ENCODE measurements at places on chromosomes 3 and 15.

- no peak for DNase-seq
Measured at GRCh38 chr3:184237211-184237610, 7.8 kb downstream of the VWA5B2 start.

DNA sequence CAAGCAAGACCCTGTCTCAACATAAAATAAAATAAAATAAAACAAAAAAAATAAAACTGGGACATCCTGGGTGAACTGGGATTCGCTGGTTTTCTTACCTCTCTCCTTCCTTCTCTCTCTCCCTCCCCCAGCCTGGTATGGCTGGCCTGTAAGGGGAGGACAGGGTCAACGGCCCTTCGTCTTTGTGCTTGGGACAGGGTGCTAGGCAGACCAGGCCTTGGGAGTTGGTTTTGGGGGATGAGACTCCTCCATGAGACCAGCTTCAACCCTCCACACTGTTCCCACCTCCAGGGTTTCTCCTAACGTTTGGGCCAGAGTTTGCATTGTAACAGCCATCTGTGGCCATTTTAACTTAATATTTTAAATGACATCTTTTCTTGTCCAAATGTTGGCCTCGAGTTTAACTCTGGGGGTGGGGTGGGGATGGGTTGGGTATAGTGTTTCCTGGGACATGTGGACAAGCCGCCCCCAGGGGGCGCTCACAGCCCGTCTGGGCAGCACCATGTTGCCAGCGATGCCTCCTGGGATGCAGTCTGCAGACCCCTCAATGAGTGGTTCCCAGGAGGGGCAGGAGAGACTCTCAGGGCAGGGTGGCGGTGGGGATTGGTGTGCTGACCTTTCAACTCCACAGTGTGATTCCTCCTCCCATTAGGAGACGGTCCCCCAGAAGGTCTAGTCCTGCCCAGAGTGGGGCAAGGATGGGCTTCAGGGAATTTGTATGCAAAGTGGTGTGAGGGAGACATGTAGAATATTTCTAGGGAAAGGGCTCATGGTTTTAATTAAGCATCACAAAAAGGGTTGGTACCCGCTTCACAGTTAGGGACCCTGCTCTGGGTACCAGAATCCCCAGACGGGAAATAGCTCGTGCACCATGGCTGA lies 37.7 kb upstream of the LCTL start:
- peak; percentile 86 for DNase-seq

- no peak for DNase-seq
Measured at GRCh38 chr3:183577346-183577745, 21.8 kb upstream of the KLHL6 start.

- peak; percentile 5 for DNase-seq
Measured at GRCh38 chr3:152051501-152052404, 178.3 kb downstream of the SUCNR1 start.

DNA sequence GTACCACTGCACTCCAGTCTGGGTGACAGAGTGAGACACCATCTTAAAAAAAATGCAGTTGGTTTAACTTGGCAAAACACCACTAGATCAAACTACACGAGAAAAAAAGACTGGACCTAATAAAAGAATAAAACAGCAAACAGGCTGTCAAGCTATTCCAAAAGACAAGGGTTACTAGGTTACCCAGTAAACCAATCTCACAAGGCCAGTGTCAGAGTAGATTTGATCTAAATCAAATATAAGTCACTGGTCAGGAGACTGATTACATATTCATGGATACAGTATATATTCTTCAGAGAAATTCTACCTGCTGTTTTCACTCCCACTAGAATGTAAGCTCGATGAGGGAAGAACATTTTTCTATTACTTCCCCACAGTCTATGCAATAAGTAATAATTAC lies 2.5 kb upstream of the GANC start:
- DNase-seq: no peak

DNA sequence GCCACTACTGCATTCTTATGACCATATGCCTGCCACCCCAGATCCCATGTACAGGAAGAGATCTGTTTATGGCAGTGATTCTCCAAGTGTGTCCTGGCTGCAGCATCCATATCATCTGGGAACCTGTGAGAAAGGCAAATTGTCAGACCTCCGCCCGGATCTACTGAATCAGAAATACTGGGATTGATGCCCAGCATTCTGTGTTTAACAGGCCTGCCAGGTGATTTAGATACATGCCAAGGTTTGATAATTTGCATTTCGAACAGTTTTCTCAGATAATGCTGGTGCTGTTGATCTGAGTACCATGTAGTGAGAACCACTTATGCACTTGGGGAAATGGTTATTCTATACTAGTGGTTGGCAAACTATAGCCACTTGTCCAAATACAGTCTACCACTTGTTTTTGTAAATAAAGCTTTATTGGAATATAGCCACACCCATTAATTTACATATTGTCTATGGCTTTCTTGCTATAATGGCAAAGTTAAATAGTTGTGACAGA lies 165.4 kb downstream of the SSR3 start:
- no peak for DNase-seq

DNA sequence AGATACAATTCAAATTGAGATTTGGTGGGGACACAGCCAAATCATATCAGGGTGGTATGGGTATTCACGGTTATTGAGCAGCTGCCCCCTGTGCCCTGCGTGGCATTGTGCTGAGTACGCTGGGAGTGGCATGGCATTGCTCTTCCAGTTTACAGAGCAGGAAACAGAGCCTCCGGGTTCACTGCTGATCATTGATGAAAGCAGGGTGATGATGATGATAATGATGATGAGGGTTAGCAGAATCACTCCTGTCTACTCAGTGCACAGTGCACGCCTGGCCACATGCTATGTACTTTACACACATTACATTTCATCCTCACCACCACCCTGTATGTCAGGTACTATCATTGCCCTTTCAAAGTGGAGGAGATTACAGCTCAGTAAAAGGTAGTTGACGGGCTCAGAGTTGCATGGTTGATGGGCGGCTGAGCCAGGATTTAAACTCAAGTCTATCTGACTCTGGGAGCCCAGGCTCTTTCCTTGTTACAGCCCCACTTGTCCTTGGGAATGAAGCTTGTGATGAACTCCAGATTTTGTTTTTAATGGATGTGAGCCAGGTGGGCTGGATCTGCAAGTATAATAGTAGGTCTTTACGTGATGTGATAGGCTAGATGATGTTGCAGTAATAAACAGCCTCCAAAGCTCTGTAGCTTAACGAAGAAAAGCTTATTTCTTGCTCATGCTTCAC lies 87.6 kb upstream of the MYZAP start:
- no peak for DNase-seq

GRCh38 chr15:101123222-101123910 lies 128.5 kb downstream of the CHSY1 start:
- DNase-seq: peak; percentile 42

DNA sequence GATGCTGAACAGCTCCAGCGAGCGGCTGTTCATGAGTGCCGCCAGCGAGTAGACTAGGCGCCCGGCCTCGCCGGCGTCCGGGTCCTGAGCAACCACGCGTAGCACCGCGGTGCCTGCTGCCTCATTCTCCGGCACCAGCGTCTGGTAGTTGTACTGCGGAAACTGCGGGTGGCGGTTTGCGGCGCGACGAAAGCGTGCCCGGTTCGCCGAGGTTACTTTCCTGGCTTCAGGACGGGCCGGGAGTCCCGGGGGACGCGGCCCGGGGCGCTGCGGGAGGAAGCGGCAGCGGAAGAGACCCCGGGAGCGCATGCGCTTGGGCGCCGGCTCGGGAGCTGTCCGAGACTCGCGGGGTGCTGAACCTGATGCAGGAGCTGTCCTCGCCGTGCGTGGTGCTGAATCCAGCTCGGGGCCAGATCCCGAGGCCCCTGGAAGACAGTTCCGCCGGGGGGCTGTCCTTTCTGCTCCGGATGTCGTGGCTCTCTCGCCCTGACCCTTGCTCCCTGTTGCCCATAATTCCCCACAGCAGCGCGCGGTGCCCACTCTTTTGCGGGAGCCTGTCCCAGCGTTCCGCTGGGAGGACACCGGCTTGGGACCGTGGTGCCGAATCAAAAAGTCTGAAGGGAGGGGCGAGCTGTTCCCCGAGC lies 1.1 kb downstream of the CELSR3 start:
- peak; percentile 81 for DNase-seq

- no peak for DNase-seq
Measured at GRCh38 chr3:161369531-161369930, 1.8 kb downstream of the SPTSSB start.

GRCh38 chr3:38717355-38718240 lies 68.1 kb upstream of the SCN5A start:
- DNase-seq: peak; percentile 86

GRCh38 chr15:71290881-71291635 lies 175.8 kb downstream of the THSD4 start:
- DNase-seq: no peak

DNA sequence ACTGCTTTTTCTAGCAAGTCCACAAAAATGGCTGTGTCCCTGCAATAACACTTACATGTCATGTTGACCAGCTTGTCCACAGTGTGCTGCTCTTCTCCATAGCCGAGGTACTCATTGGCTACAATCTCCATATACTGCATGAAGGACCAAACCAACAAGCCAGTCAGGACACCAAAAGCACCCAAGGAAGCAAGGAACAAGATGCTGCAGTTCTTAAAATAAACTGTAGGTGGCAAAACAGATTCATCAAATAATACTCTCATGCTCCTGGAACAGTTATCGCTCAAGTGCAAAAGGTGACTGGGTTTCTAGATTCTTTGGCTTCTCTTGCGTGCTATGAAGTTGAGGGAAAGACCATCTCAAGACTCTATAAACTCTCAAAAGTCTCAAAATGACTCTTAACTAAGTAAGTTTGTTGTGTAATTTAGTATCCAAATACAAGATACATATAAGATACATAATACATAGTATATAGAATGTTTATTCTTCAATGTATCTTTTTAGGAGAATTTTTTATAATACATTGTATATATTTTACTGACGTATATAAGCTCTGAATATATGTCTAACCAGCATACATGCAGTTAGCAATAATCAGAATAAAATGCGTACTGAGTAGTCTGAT lies 57.0 kb downstream of the NEK10 start:
- peak; percentile 85 for DNase-seq

- DNase-seq: peak; percentile 68
Measured at GRCh38 chr3:197847866-197848401, 56.9 kb downstream of the LRCH3 start.

DNA sequence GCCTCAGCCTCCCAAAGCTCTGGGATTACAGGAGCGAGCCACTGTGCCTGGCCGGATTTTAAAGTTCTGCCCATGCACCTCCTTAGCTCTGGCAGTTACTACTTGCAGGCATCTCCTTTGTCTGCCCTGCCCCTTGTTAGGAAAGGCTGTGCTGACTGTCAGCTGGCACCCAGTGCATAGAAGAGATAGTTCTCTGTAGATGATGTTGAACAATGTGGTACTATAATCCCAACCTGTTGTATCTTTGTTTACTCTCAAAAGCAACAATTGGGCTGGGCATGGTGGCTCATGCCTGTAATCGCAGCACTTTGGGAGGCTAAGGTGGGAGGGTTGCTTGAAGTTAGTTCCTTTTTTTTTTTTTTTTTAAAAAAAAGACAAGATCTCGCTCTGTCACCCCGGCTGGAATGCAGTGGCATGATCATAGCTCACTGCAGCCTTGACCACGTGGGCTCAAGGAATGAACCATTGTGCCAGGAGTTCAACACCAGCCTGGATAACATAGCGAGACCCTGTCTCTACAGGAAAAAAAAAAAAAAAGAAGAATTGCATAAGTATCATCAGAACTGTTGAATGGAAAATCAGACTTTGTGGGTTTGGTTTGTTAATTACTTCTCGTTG lies 30.6 kb downstream of the FLNB start:
- DNase-seq: peak; percentile 79

DNA sequence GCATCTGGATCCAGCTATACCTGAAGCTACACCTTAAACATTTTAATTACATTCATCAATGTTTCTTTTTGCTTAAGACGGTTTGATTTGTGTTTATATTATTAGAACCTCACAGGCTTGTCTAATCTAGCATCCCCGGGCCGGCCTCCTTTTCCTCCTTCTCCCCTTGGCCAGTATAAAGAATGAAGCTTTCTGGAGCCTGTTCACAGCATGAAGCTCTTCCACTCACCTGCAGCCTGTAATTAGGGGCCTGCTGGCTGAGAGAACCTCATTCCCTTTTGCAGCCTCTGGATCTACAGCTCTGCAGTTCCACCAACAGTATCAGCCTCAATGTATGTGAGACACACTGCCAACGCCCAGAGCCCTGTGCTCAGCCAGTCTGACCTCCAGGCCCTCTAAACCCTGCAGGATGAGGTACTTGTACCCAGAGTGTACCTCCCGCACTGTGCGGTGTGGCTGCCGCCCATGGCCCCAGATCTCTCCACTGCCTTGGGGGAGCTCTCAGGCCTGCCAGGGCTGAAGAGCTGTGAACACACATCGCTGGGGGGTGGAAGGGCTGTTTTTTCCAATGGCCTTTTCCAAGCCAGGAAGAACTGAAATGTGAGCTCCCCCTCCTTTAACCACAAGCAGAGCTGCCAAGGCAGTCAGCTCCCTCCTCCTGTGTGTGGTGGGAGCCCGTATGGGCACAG lies 114.7 kb upstream of the ALDH1A3 start:
- DNase-seq: no peak

DNA sequence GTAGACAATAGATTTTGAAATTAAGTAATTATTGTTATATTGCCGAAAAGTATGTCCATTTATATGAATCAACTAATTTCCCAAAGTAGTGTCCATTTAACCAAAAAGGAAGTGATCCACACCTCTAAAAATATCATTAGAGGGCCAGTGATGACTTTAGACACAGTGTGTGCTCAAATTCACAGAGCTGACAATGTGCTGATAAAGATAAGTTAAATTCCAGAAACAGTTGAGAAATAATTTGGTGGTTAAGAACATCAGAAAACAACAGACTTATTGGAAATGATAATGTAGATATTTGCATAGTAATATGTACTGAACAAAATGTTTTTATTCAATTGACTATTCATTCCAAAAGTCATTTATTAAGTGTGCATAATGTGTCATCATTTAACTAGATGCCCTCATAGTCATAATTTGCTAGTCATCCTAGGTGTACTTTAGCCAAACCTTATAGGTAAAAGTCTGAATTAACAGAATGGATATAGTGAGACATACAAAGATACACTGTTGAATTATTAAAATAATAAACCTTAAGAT lies 230.2 kb upstream of the ADAMTS9 start:
- DNase-seq: peak; percentile 37

DNA sequence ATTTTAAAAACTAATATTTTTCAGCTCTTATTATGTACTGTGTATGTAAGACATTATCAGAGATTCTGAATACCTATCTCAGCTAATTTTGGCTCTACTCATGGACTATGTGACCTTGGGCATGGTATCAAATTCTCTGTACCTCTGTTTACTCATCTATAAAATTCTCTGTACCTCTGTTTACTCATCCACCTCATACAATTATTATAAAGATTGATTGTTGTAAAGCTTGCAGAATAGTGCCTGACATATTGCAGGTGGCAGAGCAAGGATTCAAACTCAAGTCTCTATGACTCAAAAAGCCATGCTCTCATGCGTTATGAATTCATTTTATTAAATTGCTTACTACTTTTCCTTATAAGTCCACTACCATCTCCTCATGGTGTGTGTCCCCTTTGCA lies 151.9 kb upstream of the ARL6 start:
- DNase-seq: no peak

- DNase-seq: no peak
Measured at GRCh38 chr3:117282566-117282965, 573.0 kb downstream of the TUSC7 start.

Data from hematopoietic multipotent progenitor cell treated with erythropoietin and hydrocortisone succinate and interleukin-3 and kit ligand, for 4 days (in vitro differentiated cells).